ENCODE measurements at places on chromosomes 1 and 21.

- DNase-seq: no peak
Measured at GRCh38 chr1:234271243-234271606, 102.0 kb upstream of the COA6 start.

- no peak for DNase-seq
Measured at GRCh38 chr1:224267925-224268324, 62.0 kb downstream of the NVL start.

- no peak for DNase-seq
Measured at GRCh38 chr1:101364370-101365120, 127.7 kb downstream of the S1PR1 start.

DNA sequence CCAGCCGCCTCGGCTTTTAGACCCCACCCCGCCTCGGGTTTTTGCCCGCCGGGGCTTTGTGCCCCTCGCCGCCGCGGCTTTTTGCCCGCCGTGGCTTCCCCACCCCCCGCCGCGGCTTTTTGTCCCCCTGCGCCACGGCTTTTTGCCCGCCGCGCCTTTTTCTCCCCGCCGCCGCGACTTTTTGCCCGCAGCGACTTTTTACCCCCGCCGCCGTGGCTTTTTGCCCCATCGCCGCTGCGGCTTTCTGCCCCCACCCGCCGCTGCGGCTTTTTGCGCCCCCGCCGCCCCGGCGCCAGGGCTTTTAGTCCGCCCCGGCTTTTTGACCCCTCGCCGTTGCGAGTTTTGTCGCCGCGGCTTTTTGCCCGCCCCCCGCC lies 474.4 kb downstream of the FAM72C start:
- DNase-seq: no peak

DNA sequence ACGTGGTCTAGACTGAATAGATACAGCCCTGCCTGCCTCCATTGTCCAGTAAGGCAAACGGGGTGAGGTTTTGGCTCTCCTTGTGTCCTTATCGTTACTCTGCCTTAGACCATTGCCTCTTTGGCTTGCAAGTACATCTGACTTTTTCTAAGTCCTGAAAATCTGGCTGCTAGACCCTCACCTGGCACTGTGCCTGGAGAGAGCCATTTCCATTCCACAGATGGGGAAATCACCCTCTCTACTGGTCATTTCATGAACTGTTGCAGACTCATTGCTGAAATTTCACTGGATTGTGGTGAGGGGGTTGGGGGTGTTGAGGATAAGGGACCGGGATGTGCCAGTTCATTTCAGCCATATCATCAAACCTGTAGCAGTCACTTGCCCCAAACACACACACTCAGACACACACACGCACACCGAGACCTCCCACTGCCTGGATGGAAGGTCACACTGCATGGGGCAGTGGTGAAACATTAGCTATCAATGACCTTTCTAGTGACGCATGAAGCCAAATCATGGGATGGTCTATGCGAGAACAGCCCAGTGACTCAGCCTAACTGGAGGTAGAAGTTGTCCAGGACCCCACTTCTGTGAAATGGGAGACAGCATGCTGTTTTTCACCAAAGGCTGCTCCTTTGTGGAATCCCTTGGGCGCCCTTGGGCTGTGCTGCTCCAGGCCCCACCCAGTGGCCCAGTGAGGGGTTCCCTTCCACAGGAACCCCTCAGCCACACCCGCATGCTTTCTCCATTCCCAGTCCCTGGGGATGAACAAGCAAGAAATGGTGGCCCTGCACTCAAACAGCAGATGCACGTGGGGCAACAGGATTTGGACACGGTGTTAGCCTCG lies 34.9 kb upstream of the VASH2 start:
- DNase-seq: peak; percentile 31

DNA sequence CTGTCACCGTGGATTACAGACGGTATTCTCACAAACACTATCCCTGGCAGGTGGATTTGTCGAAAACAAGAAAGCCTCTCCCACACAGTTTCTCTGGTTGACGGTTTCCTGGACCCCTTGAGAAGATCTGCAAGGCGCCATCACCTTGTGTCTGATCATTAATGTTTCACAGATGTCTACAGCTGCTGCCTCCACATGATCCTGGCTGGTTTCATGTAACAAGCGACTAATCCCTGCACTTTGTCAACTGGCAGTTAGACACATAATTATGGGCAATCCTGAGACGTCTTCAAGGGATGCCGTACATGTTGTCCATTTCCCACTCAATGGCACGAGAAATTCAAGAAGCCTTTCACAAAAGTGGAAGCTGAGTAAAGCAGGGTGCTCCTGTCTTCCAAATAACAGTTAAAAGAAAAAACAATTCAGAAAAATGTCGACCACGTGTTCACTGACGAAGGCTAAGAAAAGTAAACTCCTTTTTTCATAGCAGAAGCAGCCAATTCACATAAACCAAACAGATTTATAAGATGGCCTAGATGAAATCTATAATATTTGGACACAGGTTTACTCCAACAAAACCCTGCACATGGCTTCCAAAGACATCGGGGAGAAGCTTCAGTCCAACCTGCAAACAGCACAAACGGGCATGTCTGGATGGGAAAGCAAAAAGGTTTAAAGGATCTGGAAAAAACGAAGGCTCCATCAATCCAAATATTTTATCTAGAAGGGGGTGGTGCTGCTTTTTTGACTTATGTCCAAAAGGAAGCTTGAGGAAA lies 52.2 kb downstream of the CAPZB start:
- no peak for DNase-seq

DNA sequence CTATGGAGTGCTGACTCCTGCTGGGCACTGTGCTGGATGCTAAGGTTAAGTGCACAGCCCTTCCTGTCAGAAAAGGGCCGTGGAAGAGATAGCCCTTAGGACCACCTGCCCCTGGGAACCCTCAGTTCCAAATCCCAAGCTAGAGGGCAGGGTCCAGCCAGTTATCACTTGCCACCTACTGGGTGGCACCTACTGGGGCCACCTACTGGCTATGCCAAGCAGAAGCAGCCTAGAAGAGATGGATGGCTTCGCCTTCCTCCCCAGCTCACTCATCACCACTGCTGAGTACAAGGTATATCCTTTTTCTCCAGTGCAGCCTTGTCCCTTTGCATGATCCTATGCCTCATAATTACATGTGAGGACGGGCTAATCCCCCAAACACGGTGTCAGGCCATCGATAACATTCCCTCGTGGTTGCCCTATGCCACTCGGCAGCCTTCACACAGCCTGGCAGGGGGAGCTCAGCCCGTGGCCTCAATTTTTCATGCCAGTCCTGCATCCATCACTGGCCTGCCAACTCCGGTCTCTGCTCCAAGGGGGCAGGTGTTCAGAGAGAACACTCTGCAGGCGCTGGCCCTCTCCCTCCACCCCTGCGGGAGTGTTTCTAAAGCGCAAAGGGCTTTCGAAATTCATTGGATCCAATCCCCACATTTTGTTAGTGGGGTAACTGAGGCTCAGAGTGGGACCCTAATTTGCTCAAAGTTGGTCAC lies 49.0 kb downstream of the SYT2 start:
- DNase-seq: no peak

DNA sequence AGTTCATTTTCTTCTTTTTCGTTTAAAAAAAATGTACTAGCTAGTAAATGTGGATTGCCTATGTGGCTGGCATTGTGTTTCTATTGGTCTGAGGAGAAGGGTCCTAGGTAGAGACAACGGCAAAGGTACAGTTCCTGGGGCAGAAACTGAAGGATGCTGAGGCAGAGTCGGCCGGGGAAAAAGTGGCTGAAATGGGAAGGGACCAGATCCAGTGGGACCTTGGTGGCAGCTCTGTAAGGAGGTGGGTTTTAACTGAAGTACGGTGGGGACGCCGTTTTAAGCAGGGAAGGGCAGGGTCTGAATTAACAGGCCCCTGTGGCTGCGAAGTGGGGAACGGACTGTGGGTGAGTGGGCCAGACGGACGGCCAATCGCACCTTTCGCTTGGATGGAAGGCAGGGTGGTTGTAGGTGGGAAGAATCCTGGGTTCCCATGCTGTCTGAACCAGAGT lies 420 bp upstream of the VPS13D start:
- no peak for DNase-seq

- DNase-seq: no peak
Measured at GRCh38 chr1:201475915-201476669, 7.1 kb upstream of the PHLDA3 start.

- peak; percentile 79 for DNase-seq
Measured at GRCh38 chr1:10339815-10340214, 59.0 kb upstream of the PGD start.

- no peak for DNase-seq
Measured at GRCh38 chr21:26115305-26115704, 55.3 kb downstream of the APP start.

- no peak for DNase-seq
Measured at GRCh38 chr1:43847290-43847689, 86.3 kb upstream of the ARTN start.

GRCh38 chr1:195939844-195940243 lies 668.4 kb downstream of the KCNT2 start:
- DNase-seq: no peak

- DNase-seq: no peak
Measured at GRCh38 chr21:32383812-32384211, 9.0 kb downstream of the URB1 start.

DNA sequence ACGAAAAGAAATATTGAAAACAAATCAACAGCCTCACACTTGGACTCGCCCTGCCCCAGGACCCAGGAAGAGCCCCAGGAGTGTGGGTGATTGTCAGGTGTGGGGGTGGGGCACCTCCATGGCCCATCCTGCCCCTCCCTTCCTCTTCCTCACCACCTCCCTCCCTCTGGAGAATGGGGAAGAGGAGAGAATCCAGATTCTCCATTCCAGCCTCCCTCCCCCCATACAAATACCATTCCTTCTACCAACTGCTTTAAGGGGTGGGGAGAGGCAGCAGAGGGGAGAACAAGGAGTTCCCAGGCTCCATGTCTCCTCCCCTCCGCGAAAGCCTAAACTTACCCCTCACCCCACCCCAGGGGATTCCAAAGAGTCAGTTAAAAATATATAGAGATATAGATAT lies 36.7 kb downstream of the MEF2D start:
- no peak for DNase-seq

DNA sequence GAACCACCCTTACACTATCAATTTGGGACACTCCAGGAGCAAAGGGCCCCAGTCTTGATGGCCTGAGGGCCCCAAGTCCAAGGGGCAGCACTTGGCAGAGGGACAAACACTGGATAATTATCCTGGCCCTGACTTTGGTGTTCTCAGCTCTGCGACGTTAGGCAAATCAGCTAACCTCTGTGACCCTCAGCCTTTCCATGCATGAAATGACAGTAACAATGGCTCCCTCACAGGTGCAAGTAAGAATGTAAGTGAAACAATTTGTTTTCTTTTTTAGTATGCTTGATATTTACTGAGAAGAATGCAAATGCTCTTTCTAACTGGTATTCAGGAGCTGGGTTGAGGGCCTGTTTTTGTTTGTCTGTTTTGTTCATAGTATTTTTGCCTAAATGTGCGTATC lies 61.6 kb upstream of the PRDX6 start:
- DNase-seq: no peak

DNA sequence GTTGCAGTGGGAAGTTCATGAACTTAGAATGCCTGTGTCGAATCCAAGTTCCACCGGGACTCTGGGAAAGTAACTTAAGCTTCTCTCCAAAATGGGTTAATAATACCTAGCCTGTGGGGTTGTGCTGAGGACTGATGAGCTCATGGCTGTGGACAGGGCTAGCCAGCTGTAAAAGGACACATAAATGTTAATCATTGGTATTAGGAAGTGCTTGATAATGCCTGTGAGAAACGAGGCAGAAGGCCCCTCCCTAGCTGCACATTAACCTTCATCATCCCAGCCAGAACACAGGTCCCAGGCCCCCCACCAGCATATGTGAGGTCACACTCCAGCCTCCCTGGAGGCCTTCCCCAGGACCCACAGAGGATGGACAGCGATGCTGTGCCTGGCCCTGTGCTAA lies 789 bp upstream of the GJB4 start:
- DNase-seq: no peak

GRCh38 chr1:14616632-14617396 lies 18.3 kb downstream of the KAZN start:
- no peak for DNase-seq

DNA sequence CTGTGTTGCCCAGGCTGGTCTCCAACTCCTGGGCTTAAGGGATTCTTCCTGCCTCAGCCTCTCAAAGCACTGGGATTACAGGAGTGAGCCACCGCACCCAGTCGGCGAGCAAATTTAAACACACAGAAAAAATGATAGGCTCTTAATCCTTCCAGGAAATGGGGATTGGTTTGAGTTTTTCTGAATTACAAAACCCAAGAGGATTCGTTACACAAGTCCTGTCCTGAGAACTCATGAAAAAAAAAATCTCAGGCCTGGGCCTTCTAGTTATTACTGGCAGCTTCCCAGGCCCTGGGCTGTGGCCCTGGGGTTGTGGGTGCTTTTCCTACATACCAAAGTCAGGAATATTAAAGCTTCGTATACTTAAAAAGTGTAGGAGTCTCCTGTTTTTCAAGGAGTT lies 6.3 kb upstream of the IFNGR2 start:
- DNase-seq: peak; percentile 85

- DNase-seq: no peak
Measured at GRCh38 chr1:82401116-82401515, 600.4 kb downstream of the ADGRL2 start.

- peak; percentile 72 for DNase-seq
Measured at GRCh38 chr1:66725885-66726665, 26.2 kb upstream of the DYNLT5 start.

- DNase-seq: no peak
Measured at GRCh38 chr1:173148971-173149370, 58.2 kb downstream of the TNFSF4 start.

GRCh38 chr1:21724098-21724497 lies 54.9 kb upstream of the RAP1GAP start:
- DNase-seq: no peak

- DNase-seq: no peak
Measured at GRCh38 chr1:44101328-44101727, 17.3 kb upstream of the KLF17 start.

DNA sequence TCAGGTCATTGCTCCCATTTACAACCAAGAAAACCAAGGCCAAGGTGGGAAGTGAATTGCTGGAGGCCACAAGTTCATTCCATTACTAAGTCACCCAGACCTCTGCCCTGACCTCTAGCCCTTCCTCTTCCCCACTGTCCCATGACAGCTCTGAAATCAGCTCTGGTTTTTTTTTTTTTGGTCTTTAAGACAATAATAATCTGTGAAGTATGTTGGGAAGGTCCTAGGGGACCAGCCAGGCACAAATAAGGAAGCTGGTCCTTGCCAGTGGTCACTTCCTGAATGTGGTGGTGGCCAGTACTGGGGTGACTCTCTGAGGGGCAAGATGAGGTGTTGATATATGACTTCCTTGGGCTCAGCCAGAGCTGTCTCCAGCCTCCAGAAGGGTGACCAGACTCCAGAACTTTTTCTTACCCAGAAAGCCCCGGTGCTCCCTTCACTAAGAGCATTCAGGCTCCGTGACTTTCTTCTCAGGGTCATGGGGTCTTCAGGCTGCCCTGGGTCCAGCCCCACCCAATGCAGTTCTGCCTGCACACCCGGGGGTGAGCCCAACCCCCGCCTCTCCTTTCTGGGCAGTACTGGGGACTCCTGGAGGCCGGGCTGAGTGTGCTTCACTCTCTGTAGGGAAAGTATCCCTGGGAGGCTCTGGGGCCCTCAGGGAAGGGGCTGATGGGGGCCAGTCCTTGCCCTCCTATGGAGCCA lies 159.6 kb downstream of the PTPRU start:
- DNase-seq: no peak

- no peak for DNase-seq
Measured at GRCh38 chr1:24541711-24542346, 14.1 kb upstream of the NCMAP start.

- DNase-seq: peak; percentile 41
Measured at GRCh38 chr1:88973520-88974137, 18.8 kb downstream of the KYAT3 start.
